Endothelial cell (in vitro differentiated cells): ENCODE measurements at places on chromosomes 2 and 18. TPM values are rescaled to one million over a fixed set of nuclear protein-coding genes. Genes with fewer than 3 reads are reported as not detected.

DNA sequence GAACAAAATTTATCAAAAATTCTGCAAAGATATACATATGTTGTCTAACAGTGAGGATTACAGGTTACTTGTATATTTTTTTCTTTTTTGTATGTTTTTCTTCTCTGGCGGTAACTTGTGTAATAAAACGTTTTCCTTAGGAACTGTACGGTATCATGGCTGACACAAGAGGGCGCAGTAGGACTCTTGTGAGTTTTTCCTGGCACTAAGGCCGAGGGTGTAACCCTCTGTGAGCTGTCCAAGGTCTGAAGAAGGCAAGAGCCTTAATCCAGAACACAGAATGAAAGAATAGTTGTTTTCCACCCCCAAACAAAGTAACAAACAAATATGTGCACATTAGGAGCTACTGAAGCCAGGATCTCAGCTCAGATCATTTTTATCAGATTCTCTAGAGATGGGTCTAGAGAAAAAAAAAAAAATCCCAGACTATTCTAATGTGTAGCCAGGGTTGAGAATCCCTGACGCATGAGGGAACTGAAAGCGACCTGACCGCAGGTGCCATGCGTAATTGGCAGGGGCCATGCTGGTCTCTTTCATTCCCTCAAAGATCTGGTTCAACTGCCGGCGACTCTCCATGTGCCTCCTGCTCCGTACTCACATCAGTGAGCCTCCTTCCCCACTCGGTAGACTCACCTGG lies 27.0 kb downstream of the TMEM200C start:
- no peaks in the 10 kb centered on the region for H3K4me1 ChIP-seq
- no peaks in the 10 kb centered on the region for H3K27me3 ChIP-seq
- H3K4me3 ChIP-seq: no peak overlapping the region
- H3K36me3 ChIP-seq: no peaks in the 10 kb centered on the region
- no peak overlapping the region for H3K27ac ChIP-seq

GRCh38 chr2:77602771-77603170 lies 80.6 kb upstream of the LRRTM4 start:
- no peaks in the 10 kb centered on the region for H3K36me3 ChIP-seq
- no peak overlapping the region for H3K27ac ChIP-seq
- H3K27me3 ChIP-seq: no peaks in the 10 kb centered on the region
- H3K4me3 ChIP-seq: no peak overlapping the region
- no peaks in the 10 kb centered on the region for H3K4me1 ChIP-seq

The MAL gene
- not detected for total RNA-seq

The CYP26B1 gene
- 1.2 TPM for total RNA-seq

The SKA1 gene
- total RNA-seq: 4.7 TPM

- H3K27ac ChIP-seq: no peak overlapping the region
- no peak overlapping the region for H3K4me3 ChIP-seq
- no peaks in the 10 kb centered on the region for H3K27me3 ChIP-seq
- no peak for DNase-seq
Measured at GRCh38 chr18:27735117-27735516, 441.8 kb downstream of the CDH2 start.
